ENCODE measurements at places on chromosomes 5 and 9.

DNA sequence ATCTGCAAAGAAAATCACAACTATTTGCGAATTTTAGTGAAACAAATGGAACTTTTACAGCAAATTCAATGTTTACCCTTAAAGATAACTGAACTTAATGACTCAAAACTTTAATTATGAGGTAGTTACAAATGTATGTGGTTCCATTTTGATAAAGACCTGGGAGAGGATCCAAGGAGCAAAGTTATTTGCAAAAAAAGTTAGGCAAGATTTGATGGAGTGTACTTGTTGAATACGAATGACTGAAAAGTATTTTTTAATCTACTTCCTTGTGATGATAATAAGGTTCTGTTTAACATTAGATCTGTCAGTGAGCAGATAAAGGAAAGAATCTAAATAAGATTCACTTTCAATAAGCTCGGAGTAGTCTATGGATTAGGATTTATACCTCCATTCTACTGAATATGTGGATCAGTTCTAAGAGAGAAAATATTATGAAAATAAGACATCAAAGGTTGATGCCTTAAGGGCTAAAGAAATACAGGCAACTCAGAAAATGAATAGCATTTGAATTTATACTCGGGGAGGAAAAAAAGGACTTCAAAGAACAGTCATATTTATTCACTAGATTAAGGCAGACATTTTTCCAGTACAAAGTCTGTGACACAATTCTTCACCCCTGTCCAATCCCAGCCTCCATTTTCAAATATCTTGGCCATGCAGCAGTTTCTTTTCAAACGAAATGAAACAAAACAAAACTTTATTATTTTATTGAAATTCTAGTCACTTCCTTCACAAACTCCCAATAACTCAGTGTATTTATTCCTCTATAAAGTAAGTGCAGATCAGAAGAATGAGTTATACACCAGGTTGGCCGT, 199.8 kb downstream of the PDE4D start:
- no peak for DNase-seq

GRCh38 chr5:103476811-103477210, 85.8 kb downstream of the NUDT12 start:
- DNase-seq: no peak

DNA sequence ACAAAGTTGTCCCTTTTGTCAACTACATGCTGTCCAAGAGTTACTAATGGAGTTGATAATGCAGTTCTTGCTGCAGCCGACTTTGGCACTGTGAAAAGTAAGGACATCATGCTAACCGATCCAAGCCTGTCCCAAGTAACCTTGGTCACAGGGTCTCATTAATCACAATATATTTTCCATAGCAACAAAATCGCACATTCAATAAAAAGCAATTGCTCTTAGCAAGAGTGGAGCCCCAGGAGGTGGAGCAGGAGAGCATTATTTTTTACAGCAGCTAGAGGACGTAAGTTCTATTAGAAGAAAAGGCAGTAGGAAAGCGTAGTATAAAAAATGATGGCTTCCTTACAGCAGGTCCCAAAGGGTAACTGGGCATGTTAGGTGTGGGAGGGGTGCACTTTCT, 570.3 kb downstream of the EBF1 start:
- DNase-seq: no peak

DNA sequence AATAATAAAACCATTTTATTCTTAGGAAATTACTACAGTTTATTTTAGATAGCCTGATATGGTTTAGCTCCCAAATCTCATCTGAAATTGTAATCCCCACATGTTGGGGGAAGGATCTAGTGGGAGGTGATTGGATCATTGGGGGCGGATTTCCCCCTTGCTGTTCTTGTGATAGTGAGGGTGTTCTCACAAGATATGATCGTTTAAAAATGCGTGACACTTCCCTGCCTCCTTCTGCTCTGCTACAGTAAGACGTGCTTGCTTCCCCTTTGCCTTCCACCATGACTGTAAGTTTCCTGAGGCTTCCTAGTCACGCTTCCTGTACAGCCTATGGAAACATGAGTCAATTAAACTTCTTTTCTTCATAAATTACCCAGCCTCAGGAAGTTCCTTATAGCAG, 122.4 kb upstream of the FGF10 start:
- DNase-seq: no peak

DNA sequence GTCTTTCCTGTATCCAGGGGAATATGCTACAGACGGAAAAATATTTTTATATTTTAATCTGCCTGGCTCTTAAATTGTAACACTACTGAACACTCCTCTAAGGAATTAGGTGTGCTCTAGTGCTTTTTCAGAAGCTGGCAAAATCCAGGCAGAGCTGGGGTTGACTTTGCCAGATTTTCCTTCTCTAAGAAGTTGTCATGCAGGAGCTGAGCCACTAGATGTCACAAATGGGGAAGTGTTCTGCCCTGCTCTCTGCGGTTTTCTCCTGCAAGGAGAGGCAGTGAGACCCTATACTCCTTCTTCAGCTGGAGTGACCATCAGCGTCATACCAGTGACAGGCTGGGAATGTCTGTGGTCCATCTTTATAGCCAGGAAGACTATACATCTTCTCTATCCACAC, 112.5 kb downstream of the HAPLN1 start:
- no peak for DNase-seq

DNA sequence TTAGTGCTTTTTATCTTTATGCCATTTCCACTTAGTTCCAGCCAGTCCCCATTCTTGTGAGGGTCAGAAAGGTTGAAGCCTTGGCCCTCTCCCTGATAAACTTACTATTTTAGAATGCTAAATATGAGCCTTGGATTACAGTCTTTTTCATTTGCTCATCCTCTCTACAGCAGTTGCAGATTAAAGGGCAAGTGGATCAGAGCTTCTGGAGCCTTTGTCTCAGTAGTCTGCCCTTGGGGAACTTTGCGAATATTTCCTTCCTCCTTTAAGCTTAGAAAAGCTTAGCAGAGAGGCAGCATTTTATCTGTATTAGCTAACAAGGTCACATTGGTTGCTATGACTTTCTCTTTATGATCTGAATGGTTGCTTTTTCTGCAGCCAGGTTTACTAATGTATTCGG, 11.5 kb downstream of the FSD1L start:
- DNase-seq: no peak

- no peak for DNase-seq
These were observed 12.5 kb downstream of the RGS3 start for GRCh38 chr9:113475992-113476391.

DNA sequence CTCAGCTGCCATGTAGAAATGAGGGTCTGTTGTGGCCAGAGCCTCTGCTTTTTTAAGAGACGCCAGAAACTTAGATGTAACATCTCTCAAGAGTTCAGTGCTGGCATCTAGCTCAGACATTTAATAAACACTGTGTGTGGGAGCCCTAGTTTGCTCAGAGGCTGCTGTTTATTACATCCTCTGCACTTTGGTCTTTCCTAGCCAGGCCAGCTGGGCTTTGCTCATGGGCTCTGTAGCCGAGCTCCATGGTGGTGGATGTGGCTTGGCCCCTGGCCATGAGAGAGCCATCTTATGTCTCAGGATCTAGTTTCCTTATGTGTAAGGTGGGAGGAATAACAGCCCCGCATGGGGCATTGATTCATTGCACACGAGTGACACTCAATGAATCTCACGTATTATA, 30.0 kb downstream of the ARHGEF37 start:
- DNase-seq: no peak

DNA sequence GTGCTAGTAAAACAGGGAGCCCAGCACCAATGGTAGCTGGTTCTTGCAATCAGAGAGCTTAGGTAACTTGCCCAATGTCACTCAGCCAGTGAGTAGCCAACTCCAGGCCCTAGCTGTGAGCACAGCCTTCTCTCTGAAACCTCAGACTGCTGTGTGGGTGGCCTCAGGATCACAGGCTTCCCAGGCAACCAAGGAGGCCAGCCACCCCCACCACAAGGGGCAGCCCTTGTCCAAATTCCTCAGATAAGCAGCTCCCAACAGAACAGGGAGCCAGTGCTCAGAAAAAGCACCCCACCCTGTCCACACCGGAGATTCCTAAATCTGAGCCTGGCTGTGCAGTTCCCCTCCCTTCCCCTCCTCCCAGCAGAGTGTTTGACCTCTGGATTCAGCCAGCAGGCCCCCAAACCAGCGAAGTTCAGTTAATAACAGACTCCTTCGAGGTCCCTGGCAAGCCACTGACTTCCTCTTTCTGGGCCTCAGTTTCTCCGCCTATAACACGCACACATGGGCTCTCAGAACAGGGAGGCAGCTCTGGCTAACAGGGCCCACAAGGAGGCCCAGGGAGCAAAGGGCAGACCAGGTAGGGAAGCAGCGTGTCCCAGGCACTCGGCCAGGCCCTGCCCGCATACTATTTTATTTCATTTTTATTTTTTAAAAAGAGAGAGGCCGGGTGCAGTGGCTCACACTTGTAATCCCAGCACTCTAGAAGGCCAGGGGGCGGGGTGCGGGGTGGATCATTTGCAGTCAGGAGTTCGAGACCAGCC, 2.7 kb downstream of the EEIG1 start:
- DNase-seq: no peak

GRCh38 chr5:43154469-43154868, 33.8 kb downstream of the ZNF131 start:
- no peak for DNase-seq

DNA sequence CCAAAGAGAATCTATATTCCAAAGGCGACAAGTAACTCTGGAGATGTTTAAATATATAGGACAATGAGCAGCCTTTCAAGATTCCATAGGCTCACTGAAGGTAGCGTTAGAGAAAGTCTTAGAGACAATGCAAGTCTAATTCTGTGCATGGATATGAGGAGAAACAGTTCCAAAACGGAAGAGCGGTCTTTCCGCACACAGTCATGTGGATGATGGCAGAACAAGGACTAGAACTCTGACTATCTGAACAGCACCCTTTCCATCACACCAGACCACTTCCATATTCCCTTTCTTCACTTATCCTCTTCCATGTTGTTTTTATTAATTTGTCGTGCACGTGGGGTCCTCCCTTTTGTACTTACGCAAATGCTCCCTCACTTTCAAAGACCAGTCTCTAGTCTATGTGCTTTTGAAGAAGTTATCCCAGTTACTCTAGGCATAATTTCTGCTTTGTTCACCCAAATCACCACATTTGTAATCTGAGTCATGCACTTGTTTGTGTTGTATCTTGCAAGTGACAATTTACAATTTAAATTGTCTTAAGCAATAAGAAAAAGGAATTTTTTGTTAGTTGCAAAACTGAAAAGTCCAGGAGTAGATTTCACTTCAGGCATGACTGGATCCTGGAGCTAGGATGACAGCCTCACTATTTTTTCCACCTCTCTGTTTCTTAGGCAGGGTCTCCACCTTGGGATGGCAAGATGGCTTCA, 116.0 kb upstream of the ADRA1B start:
- no peak for DNase-seq

- no peak for DNase-seq
These were observed 86.9 kb upstream of the MAP1B start for GRCh38 chr5:72020161-72020983.

DNA sequence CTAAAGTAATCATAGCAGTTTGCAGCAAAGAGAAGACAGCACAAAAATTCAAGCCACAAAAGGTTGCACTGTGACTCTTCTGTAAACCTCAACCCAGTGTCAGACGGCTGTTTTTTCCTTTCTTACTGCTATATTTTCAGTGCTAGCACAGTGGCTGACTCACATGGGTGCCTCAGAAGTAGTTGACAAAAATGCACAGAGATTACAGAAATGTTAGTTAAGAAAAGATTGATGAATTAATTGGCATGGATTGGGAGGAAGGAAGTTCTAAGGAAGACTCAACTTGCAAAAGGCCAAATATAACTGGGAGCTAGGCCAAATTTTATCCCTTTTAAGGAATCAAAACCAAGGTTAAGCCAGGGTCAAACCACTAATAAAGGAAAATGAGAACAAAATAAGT, 43.7 kb upstream of the ITGA1 start:
- DNase-seq: no peak

DNA sequence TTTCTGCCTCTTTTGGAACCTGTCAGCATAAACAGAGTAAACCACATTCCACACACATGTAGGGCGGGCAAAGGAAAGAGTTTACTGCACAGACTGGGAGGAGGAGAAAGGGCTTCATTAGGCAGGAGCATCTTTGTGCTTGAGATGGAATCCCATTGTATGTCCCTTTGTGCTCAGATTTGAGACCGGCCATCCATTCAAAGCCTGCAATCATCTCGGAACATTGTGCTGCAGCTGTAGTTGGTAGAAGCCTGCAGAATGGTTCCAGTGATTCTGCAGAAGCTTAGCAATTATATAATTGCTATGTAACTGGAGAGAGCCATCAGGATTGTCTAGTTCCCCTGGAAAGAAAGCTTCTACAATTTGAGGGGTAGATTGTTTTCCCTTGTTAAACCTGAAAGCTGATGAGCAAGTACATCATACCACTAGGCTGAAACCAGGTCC, 16.5 kb downstream of the ZNF462 start:
- DNase-seq: no peak

- no peak for DNase-seq
These were observed 44.3 kb upstream of the NEURL1B start for GRCh38 chr5:172596638-172597231.

- no peak for DNase-seq
These were observed 149.8 kb upstream of the RAPGEF1 start for GRCh38 chr9:131889437-131890251.

GRCh38 chr5:107937204-107937603, 266.5 kb upstream of the EFNA5 start:
- no peak for DNase-seq

Measured in stimulated activated CD8-positive, alpha-beta memory T cell treated with anti-CD3 and anti-CD28 coated beads, Interleukin-15, amount 100 ng/mL, for 24 hours (primary cell).